ENCODE measurements at places on chromosomes 6 and 20. TPM values are rescaled to one million over a fixed set of nuclear protein-coding genes. Genes with fewer than 3 reads are reported as not detected.

DLL1 gene
- total RNA-seq = 1.7 TPM

GRCh38 chr6:80170433-80170832, 64.0 kb downstream of the BCKDHB start:
- DNase-seq = no peak

- DNase-seq = peak; percentile 67
Measured at GRCh38 chr6:35497571-35498421, 917 bp upstream of the TEAD3 start.

GRCh38 chr20:45470937-45471336, 1.4 kb downstream of the WFDC2 start:
- no peak for DNase-seq

DNA sequence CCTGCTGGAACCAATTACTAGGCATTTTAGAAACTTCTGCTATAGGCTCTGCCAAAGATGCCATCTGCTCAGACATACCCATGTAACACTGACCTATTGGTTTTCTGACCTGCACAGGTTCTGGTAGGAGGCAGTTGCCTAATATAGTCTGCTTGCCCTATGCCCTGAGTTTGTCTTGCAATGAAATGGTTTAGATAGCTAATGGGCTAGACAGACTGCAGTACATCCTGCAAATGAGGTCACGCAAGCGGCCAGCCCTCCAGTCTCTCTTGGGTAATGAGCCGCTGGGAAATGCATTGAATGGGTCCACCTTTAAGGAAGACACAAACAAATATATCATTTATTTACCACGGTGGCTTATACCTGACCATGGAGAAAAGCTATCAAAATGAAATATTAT, 90.6 kb upstream of the B3GAT2 start:
- DNase-seq = no peak

DNA sequence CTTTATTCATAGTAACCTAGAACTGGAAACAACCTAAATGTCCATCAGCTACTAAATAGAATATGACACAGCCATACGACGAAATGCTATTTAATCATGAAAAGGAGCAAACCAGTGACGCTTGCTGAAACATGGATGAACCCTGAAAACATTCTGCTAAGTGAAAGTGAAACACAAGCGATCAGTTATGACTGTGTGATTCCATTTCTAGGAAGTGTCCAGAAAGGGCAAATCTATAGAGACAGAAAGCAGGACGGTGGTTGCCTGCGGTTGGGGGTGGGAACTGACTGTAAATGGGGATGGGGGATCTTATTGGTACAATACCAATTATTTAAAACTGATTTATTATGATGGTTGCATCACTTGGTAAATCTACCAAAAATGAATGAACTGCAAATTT, 126.8 kb downstream of the IPCEF1 start:
- DNase-seq = peak; percentile 68

PSORS1C1 gene
- total RNA-seq = 0.67 TPM

ZNF133 gene
- total RNA-seq = 12.5 TPM

DNA sequence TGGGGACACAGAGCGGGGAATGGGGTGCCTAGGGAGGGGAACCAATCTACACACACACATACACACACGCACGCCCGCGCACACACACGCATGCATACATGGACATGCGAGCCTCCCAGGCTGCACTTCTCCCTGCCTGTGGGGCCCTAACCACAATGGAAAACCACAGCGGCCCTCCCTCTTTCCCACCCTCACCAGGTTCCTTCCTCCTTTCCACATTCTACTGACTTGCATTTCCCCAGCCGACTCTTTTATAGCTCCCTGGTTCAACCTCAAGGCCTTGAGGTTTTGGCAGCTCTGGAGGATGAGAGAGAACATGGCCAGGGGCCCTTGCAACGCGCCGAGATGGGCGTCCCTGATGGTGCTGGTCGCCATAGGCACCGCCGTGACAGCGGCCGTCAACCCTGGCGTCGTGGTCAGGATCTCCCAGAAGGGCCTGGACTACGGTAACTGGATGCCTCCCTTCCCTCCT, at the start of gene BPI:
Gene BPI, plus strand, starts transcription at position 249 of the 472 bp plus-strand sequence. Its CDS starts 68 bp downstream, at position 317.
- DNase-seq = no peak

DNA sequence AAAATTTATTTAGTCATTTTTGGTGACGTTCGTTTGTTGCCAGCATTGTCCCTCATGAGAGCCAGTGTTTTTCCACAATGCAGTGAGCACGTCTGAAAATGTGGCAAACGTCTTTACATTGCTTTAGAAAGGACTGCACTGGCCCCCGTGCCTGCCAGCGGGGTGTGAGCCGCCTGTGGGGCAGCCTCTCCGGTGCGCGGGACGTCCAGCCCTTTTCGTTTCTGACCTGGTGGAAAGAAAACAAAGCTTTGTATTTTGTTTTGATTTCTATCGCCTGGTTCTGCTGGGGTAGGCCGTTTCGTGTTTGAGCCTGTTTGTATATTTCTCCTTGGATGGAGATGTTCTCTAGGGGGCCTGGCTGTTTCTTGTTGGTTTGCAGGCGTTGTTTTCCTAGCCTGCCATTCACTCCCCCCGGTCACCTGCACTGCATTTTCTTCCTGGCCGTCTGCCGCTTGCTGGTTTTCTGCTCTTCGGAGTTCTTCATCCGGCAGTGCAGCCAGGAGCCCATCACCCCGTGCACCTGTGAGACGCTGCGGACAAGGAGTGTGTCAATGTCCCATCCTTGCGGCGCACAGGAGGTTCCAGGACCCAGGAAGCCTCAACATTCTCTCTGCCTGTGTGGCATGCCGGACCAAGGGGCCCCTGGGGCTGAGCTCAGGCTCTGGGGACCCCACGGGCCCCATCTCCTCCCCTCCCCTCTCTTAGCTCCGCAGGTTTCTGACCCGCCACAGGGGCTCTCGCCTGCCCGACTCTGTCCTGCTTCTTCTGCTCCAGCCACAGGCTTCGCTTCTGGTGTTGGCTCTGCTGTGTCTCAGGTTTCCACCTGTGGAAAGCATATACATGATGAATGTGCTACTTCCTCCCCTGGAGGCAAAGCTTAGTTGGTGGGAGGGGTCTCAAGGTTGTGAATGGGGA, 100.5 kb downstream of the CDH4 start:
- DNase-seq = no peak

OLIG3 gene
- 0.35 TPM for total RNA-seq

FNDC11 gene
- 0.67 TPM for total RNA-seq

DNA sequence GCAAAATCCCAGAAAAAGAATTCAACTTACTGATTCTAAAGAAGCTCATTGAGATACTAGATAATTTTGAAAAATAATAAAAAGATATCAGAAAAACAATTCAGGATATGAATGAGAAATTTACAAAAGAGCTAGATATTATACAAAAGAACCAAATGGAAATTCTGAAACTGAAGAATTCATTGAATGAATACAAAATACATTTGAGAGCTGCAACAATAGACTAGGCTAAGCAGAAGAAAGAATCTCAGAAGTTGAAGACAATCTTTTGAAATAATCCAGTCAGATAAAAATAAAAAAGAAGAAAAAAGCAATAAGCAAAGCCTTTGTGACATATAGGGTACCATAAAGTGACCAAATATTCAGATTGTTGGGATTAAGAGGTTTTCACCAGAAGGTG, 206.0 kb downstream of the CD109 start:
- no peak for DNase-seq

TRIM15 gene
- total RNA-seq = 0.84 TPM

- DNase-seq = no peak
Measured at GRCh38 chr6:113859349-113860180, 2.4 kb downstream of the MARCKS start.

TPMT gene
- total RNA-seq = 8.2 TPM

GTSF1L gene
- total RNA-seq = not detected

SEC63 gene
- total RNA-seq = 105 TPM

DNA sequence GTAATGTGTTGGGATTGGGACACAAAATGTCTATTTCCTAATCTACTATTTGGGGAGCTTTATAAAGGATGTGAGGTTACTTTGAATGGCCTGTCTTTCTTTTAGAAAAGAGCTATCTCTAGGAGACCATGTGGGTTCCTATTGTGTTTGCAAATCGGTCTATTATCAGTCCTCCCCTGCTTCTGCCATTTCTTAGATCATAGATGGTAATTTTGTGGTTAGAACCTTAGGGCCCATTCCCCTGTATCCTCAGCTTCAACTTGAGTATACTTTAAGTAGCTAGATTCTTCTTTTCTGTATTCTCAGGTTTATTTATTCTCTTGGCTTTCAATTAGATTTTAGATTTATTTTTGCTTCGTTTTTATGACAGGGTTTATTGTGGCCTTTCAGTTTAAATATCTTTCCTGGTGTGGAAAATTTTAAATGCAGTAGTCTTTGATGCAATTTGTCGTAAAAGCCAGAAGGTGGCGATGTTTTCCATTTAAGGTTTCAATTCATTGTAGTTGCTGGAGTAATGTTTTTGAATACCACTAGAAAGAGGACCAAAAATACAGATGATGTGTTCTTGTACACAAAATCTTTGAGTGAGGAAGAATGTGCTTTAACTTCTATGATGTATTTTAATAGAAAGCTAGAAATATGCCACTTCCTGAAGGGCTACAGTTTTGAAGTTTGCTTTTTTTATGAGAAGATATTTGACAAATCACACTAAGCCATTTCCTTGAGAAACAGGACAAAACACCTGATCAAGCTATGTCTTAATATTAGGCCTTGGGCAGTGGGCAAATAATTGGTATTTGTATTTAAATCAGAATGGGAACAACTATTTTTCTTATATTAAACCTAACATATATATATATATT, 20.3 kb downstream of the TBPL1 start:
- no peak for DNase-seq

RALGAPB gene
- total RNA-seq = 43.3 TPM

GRCh38 chr6:938271-938905, 245.4 kb upstream of the EXOC2 start:
- DNase-seq = no peak

GRCh38 chr20:44475372-44475693, 341 bp upstream of the TTPAL start:
- no peak for DNase-seq

NKAPL gene
- total RNA-seq = not detected

DNA sequence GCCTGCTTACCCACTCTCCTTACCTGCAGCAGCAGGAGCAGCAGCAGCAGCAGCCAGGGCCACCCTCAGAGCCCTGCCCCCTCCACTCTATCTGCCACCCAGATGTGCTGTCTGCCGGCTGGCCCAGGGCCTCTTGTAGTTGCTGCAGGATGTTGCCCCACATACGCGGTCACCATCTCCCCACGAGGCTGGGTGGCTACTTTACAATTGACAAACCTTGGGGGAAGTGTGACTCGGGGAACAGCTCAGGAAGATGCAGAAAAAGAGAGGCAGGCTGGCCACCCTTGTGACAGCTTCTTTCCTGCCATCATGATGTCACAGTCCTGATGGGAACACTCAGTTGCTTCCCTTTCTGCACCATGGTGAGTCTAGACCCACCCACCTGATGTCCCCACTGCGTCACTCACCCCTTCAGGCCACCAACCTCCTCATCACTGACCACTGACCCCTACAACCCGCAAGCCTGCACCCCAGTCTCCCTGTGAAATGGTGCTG, 14.5 kb downstream of the TREM1 start:
- DNase-seq = no peak
